ENCODE measurements at places on chromosomes 1 and 21. TPM values are rescaled to one million over a fixed set of nuclear protein-coding genes. Genes with fewer than 3 reads are reported as not detected.

- DNase-seq, result no peak
Observed at GRCh38 chr1:2558420-2558819, 2.2 kb downstream of the TNFRSF14 start.

DNA sequence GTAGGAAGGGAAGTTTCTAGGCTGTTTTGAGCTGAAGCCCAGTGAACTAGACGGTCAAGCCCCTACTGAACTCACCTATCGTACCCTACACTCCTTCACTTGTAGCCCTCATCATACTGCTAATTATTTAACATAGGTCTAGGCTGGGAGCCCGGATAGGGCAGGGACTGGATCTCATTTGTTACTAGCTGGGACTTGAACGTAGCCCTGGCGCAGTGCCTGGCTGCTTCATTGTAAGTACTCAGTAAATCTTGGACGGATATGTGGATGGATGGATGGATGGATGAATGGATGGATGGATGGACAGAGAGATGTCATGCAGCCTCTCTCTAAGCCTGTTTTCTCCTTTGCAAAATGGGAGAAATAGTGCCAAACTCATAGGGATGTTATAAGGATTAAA is 129.2 kb downstream of the EPHB2 start:
- DNase-seq, result no peak

DNA sequence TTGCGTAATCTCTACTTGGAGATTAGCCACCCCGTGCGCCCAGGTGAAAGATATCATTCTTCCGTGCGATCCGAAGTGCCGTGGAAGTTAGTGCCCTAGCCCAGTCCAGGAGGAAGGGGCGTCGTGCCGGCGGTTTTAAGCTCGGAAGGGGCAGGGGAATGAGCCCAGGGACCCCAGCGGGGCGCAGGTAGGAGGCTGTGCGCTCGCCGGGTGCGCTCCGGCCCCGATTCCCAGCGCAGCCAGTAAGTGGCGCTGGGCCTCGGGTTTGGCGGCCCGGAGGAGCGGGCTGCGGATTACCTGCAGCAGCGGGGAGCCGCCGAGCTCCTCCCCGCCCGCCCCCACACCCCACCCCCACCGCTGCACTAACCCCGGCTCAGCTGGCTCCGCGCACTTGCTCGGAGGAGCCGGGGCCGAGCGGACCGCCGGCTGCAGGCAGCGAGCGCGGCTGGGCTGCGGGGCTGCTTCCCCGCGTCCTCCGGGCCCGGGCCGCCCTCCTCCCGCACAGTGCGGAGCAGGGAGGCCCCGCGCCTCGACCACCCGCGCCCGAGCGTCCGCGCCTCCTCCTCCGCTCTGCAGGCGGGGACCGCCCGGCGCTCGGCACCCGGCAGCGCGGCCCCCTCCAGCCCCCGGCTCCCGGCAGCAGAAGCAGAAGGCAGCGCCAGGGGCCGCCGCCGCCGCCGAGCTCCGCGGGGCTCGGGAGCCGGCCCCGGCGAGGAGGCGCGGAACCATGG is at the start of gene RYR2:
Gene RYR2, plus strand, starts transcription at position 390 of the 731 bp plus-strand sequence. Its CDS starts 338 bp downstream, at position 728.
- no peak for DNase-seq

DNA sequence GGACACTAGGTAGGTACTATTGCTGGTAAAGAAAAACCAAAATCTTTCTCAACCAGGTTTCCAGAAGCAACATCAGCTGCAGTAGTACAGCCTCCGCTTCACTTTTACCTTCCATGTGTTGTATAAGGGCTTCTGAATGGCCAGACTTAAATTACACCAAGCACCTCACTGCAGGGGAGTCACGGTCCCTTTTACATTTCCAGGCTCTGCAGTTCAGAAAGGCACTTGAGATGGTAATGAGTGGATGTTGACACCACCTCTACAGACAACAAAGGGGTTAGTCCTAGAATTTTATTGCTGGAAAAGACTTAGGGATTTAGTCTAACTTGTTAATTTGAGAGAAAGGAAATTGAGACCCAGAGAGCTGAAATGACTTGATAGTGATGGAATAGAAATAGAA is 12.0 kb upstream of the DUSP12 start:
- DNase-seq, result no peak

DNA sequence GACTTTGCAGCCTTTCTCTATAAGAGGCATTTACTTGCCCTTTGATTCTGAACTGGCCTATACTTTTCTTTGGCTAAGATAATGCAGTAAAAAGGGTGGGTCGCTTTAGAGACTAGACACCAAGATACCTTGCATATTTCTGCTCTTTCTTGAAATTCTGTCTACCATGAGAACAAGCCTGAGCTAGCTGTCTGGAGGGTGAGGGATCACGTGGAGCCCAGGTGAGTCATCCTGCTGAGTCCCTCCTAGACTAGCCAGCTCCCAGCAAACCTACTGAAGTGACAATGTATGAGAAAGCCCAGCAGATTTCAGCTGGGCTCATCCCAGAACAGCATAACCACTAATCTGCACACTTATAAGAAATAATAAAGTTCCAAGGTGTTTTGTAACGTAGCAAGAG is 408.0 kb upstream of the KAZN start:
- no peak for DNase-seq

DNA sequence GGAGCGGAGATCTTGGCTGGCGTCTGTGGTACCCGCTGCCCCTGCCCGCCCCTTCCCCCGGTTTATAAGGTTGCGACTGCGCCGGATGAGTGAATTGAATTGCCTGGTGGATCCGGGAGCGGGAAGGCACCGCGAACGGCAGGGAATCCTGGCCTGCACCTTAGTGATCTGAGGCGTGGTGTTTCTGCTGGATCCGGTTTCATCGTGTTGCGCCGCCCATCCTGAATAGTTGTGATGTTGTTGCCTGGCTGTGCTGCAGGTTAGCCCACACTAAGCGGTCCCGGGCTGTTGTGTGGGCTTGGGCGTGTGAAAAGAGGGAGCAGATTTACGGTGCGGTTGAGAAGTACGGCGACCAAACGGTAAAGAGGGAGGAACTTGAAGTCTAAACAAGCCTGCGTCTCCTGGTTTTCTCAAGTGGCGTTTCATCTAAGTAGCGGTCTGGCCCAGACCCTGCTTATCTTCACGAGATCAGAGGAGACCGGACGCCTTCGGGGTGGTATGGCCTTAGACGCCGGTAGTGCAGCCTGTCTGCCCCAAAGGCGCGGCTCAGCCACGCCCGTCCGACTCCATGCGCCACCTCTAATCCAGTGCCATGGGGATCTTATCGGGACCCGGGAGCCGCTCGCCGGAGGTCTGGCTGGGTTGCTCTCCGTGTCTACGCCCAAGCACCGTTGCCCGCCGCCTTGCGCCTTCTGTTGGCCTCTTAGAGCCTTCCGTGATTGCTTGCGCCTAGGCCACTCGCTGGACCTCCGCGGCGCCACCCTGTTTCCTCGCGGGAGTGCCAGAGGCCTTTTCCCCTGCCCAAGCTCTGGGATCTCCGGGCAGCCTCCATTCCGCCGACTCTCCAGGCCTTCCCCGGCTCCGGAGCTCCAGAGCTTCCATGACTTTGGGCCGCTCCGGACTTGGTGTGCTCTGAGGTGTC is 87.5 kb upstream of the RHOU start:
- peak; percentile 77 for DNase-seq

The LTN1 gene
- total RNA-seq, result 20.6 TPM

The TNFRSF1B gene
- total RNA-seq, result not detected

The VAV3 gene
- 1.7 TPM for total RNA-seq

The RAVER2 gene
- total RNA-seq, result 2.4 TPM
